Sigmoid colon (tissue), 7 donors: ENCODE measurements at places on chromosomes 1 and 21. TPM values are rescaled to one million over a fixed set of nuclear protein-coding genes. Genes with fewer than 3 reads are reported as not detected.

The OR2L2 gene
- total RNA-seq: under 0.01 TPM

The CAMTA1 gene
- total RNA-seq: 153 TPM

GRCh38 chr1:91669584-91670350 lies 169.1 kb downstream of the CDC7 start:
- no peaks in the 10 kb centered on the region for H3K36me3 ChIP-seq
- no peaks in the 10 kb centered on the region for H3K27me3 ChIP-seq
- no peak overlapping the region for H3K4me3 ChIP-seq
- H3K4me1 ChIP-seq: no peaks in the 10 kb centered on the region
- DNase-seq: no peak
- H3K27ac ChIP-seq: no peak overlapping the region

- no peak overlapping the region for H3K27ac ChIP-seq
- no peaks in the 10 kb centered on the region for H3K36me3 ChIP-seq
- no peak overlapping the region for H3K4me3 ChIP-seq
- no peaks in the 10 kb centered on the region for H3K4me1 ChIP-seq
- H3K27me3 ChIP-seq: no peaks in the 10 kb centered on the region
Observed at GRCh38 chr1:94119796-94120569, 965 bp downstream of the ABCA4 start.

DNA sequence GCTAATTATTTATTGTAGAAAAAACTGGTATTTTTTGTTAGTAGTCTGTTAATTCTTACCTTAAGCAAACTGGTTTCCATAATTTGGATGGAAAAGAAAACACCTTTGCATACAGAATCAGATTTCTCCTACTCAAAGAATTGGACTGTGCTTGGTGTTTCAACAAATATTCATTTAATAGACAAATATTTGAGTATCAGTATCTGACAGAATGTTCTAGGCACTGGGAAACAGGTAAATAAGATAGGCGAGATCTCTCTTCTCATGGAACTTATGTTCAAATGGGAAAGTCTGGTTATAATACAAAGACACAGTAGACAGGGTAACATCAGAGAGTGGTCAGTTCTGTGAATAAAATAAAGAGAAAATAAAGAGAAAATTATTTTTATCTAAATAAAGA lies 119.9 kb downstream of the NOS1AP start:
- H3K27ac ChIP-seq: no peak overlapping the region
- DNase-seq: no peak
- no peak overlapping the region for H3K4me3 ChIP-seq
- H3K36me3 ChIP-seq: no peaks in the 10 kb centered on the region
